ENCODE measurements at places on chromosomes 3 and 15. TPM values are rescaled to one million over a fixed set of nuclear protein-coding genes. Genes with fewer than 3 reads are reported as not detected.

DNA sequence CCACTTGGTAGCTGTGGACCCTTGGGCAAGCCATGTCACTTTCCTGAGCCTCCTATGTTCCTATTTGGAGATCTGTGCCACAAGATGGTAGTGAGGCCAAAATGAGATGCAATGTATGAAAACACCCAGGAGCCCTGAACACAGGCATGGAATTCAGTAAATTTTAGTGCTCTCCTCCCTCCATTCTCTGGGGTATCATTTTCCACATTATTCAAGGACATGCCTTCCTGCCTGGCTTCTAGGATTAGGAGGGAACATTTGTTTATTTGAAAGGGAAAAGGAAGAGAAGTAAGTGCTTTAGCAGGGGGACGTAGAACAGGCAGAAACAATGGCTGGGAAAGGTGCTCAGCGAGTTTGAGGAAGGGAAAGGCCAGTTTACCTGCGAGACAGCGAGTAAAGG lies 98.8 kb downstream of the ATG7 start:
- H3K4me3 ChIP-seq = no peak overlapping the region
- H3K4me1 ChIP-seq = peaks cover 6% of the 10 kb centered on the region
- DNase-seq = no peak
- no peaks in the 10 kb centered on the region for H3K36me3 ChIP-seq

DNA sequence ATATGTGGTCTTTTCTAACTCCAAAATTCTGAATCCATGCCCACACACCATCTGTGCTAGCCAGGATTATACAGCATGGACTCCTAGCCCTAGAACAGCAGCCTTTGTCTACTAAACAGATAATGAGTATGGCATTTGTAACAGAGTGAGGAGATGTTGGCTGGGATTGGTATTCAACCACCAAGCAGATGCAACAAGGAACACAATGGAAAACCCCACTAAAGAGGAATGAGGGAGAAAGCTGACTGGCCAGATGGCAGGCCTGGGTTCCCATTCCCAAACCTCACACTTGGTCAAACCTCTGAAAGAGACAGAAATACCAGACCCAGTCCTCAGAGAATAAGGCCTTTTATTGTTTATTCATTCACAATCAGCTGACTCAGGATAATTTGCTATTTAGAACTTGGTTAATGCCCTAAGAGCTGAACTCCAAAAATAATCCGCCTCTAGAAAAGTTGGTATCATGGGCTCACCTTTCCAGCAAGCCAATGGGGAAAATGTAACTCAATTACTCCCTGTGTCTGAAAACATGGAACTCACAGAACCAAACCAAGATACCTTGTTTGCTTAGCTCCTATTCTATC lies 145.6 kb downstream of the LRRC3B start:
- no peaks in the 10 kb centered on the region for H3K4me1 ChIP-seq
- no peak overlapping the region for H3K4me3 ChIP-seq
- no peaks in the 10 kb centered on the region for H3K36me3 ChIP-seq
- no peak for DNase-seq
- H3K27me3 ChIP-seq = no peaks in the 10 kb centered on the region

SHC4 gene
- total RNA-seq = 1.2 TPM

- no peaks in the 10 kb centered on the region for H3K27me3 ChIP-seq
- no peak overlapping the region for H3K4me3 ChIP-seq
- H3K4me1 ChIP-seq = no peaks in the 10 kb centered on the region
- no peak overlapping the region for H3K27ac ChIP-seq
Observed at GRCh38 chr15:100090411-100090810, 251.4 kb downstream of the ADAMTS17 start.

- H3K4me3 ChIP-seq = no peak overlapping the region
- no peaks in the 10 kb centered on the region for H3K27me3 ChIP-seq
- DNase-seq = no peak
- H3K27ac ChIP-seq = no peak overlapping the region
- H3K4me1 ChIP-seq = peaks cover 25% of the 10 kb centered on the region
Observed at GRCh38 chr3:50296721-50297383, 2.4 kb downstream of the HYAL3 start.

ITIH1 gene
- 120 TPM for total RNA-seq

GRCh38 chr3:77380136-77380535 lies 340.2 kb downstream of the ROBO2 start:
- H3K27me3 ChIP-seq = no peaks in the 10 kb centered on the region
- no peaks in the 10 kb centered on the region for H3K36me3 ChIP-seq
- no peaks in the 10 kb centered on the region for H3K4me1 ChIP-seq
- no peak for DNase-seq

C2CD4A gene
- total RNA-seq = 0.13 TPM

DNA sequence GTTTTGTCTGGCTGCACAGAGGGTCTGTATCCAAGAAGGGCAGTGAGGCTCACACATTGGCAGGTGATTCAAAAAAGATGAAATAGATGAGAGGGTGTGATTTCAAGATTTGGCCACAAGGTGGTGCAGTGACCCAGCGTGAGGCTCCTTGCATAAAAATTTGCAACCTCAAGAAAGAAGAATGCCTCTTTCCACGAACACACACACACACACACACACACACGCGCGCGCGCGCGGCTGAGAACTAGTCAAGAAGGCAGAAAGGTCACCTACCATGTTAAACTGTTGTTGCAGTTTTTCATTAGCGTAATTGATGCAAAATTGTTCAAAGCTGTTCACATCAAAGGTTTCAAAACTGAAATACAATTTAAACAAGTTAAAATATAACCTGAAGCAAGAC lies 39.2 kb downstream of the MYO5C start:
- no peak overlapping the region for H3K27ac ChIP-seq
- no peaks in the 10 kb centered on the region for H3K36me3 ChIP-seq
- no peak overlapping the region for H3K4me3 ChIP-seq
- H3K4me1 ChIP-seq = peaks cover 5% of the 10 kb centered on the region
- H3K27me3 ChIP-seq = no peaks in the 10 kb centered on the region

ATG3 gene
- total RNA-seq = 40.7 TPM

DNA sequence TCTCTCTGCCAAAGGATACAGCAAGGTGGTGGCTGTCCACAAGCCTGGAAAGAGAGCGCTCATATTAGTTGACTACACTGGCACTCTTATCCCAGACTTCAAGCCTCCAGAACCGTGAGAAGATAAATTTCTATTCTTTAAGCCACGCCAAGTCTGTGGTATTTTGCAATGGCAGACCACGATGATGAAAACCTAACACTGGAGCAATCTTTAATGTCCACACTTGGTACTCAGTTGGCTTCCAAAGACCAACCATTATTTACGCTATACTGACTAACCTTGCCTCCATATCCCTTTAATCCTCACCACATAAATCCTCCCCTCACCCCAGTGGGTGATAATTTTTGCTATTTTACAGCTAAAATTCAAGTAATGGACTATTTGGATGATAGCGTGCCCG lies 16.9 kb upstream of the LACTB start:
- H3K27me3 ChIP-seq = no peaks in the 10 kb centered on the region
- H3K27ac ChIP-seq = no peak overlapping the region
- no peak overlapping the region for H3K4me3 ChIP-seq
- H3K4me1 ChIP-seq = peaks cover 11% of the 10 kb centered on the region

GRCh38 chr15:99434506-99435112 lies 131.2 kb upstream of the MEF2A start:
- no peak overlapping the region for H3K4me3 ChIP-seq
- no peaks in the 10 kb centered on the region for H3K36me3 ChIP-seq
- peaks cover 16% of the 10 kb centered on the region for H3K4me1 ChIP-seq

LIPH gene
- 442 TPM for total RNA-seq

All from hepatocyte (in vitro differentiated cells).